Stimulated activated CD4-positive, alpha-beta T cell treated with anti-CD3 and anti-CD28 coated beads, Interleukin-1b, Interleukin-23, amount 100 ng/mL, for 24 hours (primary cell): ENCODE measurements at places on chromosomes 4 and X.

GRCh38 chr4:76981644-76982043 is 32.1 kb downstream of the SEPTIN11 start:
- no peak for DNase-seq

- no peak for DNase-seq
These were observed 157.3 kb upstream of the RAPGEF2 start for GRCh38 chr4:158945529-158946108.

GRCh38 chr4:22921936-22922335 is 229.2 kb downstream of the GBA3 start:
- DNase-seq, result no peak

- DNase-seq, result no peak
These were observed 46.8 kb downstream of the PDGFC start for GRCh38 chr4:156924774-156925315.

DNA sequence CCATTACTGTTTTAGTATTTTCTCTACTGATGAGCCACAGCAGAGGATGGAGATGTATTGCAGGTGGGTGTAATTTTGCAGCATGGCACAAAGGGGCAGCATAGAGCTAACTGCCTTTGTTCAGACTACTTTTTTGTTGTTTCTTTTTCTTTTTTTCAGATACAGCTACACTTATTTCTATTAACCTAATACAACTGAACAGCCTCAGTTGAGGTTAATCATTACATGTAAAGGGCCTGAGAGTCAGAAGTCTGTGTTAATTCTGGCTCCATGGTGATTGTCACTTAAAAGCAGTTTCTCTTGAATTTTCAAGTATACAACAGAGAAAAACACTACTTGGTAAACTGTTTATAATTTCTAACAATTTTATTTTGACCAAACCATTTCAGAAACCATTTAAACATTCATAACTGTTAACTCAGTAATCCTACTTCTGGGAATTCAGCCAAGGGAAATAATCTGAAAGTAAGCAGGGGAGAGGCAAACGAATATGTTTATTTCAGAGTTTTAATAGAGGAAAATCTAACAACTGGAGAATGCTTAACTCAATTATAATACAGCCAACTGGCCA is 13.9 kb upstream of the PPEF2 start:
- no peak for DNase-seq
